ENCODE measurements at places on chromosomes 12 and 14. TPM values are rescaled to one million over a fixed set of nuclear protein-coding genes. Genes with fewer than 3 reads are reported as not detected.

DNA sequence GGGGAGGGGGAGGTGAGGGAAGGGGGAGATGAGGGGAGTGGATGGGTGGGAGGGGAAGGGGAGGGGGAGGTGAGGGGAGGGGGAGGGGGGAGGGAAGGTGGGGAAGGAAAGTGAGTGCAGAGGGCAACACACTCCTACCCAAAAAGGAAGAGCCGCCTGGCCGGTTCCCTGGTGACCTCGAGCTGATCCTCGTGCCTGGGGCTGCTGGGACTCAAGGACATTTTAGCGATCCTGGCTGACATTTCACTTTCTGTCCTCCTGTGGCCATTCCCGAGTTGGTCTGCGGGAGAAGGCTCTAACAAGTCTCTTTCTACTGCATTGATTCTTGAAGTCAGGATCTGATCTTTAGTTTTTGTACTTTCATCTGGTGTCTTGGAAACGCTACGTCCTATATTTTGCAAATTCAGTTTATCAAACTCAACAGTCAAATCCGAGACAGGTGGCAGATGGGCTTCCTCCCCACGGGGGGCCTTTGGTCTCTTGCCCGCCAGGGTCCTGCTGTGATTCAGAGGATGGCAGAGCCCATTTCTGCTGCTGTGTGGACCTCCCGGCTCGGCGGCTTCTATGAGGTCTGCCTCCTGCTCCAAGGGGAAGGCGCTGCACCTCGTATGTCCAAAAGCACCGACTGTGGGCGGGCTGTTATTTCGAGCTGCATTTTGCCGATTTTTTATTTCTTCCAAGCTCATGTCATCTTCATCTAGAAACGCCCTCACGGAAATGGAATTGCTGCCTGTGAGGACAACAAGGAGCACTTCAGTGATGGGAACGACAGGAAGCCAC lies 19.1 kb downstream of the PGAM5 start:
- no peak for DNase-seq

- DNase-seq, result no peak
These were observed 215.4 kb downstream of the SLC41A2 start for GRCh38 chr12:104742551-104743201.

GRCh38 chr12:52600941-52601481 lies at the start of gene KRT72:
TSS of gene KRT72 (minus strand) at chr12:52601463. CDS start at chr12:52601452, 11 bp downstream.
- DNase-seq, result no peak

DNA sequence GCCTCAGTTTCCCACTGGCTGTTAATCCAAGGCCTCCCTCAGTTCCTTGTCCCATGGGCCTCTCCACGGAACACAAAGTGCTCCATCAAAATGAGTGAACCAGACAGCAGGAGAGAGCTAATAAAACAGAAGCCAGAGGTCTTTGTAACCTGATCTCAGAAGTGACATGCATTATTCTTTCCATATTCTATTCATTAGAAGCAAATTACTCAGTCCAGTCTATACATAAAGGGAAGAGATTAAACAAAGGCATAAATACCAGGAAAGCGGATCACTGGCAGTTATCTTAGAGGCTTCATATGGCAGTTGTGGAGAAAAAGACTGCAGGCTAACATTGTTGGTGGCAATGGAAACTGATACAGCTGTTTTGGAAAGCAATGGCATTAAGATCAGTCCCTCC lies 170.6 kb upstream of the GARIN6 start:
- DNase-seq, result no peak

GRCh38 chr12:127277882-127278281 lies 989.1 kb upstream of the TMEM132C start:
- no peak for DNase-seq

DNA sequence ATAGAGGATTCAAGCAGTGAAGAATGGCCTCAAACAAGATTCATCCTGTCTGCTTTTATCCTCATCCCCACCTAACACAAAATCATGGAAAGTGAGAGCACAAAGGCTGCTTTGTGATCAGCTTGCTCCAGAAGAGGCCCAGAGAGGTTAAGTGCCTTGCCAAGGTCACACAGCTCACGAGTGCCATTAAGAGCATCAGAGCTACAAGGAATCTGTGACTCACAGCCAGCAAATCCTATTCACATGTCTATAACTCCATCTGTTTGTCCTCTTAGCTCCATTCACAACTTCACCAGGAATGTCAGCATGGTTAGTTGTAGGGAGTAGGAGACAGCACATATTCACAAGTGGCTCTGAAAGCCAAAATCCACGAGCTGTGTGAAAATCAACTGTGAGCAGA lies 79.8 kb downstream of the TTC9 start:
- peak; percentile 32 for DNase-seq

GRCh38 chr12:53976172-53976822 lies 1.5 kb upstream of the HOTAIR start:
- DNase-seq, result no peak

GRCh38 chr12:103840462-103840875 lies 565 bp downstream of the NT5DC3 start:
- DNase-seq, result no peak

DNA sequence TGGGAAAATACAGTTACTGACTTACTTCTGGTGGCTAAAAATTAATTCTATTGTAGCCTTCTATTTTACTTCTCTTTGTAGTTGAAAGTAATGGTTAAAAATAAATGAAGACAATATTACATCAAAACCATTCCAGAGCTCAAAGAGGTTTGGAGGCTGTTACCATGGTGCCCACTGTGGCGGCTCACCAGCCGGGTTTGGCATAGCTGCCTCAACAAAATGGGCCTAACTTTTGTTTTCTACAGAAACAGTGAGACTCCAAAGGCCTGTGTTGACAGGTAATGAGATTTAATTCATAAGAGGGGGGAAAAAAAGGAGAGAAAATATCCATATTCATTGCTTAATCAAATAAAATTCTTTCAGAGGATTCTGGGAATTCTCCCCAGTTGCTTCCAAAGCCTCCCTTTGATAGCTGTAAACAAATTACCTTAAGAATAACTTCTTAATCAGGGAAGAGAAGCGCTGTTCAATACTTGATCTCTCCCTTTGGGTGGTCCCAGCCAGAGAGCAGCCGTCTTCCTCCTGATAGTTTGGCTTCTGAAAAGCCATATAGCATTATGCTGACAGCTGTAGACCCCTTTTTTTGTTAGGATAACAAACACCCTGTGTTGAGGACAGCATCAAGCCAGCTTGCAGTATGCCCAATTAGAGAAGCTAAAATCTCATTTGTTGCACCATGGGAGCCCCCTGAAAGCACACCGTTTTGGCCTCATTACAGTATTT lies 266.8 kb downstream of the NEDD1 start:
- no peak for DNase-seq

The BICDL1 gene
- total RNA-seq, result 7.0 TPM

The KLHL42 gene
- total RNA-seq, result 16.9 TPM

The BLTP3B gene
- 14.5 TPM for total RNA-seq

The OR6C6 gene
- total RNA-seq, result not detected

The SMCO2 gene
- not detected for total RNA-seq

Measured in epithelial cell of proximal tubule (primary cell).